T-helper 9 cell (primary cell): ENCODE measurements at places on chromosomes 2 and 18.

GRCh38 chr18:74990563-74991081 is 218.3 kb downstream of the PTGR3 start:
- no peak for DNase-seq

DNA sequence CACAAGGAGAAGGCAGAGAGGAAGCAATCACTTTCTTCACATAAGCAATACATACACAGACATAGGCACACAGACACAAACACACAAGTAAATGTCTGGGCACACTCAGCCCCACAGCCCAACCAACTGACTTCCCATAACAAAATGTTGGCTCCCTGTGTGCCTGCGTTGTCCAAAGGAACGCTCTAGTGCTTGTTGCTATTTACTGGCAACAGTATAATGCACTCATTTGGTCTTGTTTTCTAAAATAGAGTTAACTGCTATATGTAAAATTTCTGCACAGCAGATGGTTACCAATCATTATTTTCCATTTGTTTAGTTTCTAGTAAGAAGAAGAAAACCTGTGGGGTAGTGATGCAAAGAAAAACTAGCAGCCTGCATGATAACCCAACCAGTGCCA is 16.5 kb downstream of the FIGN start:
- no peak for DNase-seq

- DNase-seq: no peak
Observed at GRCh38 chr2:218782528-218782844, 539 bp downstream of the CYP27A1 start.

GRCh38 chr2:144403933-144404332 is 116.0 kb downstream of the ZEB2 start:
- no peak for DNase-seq

DNA sequence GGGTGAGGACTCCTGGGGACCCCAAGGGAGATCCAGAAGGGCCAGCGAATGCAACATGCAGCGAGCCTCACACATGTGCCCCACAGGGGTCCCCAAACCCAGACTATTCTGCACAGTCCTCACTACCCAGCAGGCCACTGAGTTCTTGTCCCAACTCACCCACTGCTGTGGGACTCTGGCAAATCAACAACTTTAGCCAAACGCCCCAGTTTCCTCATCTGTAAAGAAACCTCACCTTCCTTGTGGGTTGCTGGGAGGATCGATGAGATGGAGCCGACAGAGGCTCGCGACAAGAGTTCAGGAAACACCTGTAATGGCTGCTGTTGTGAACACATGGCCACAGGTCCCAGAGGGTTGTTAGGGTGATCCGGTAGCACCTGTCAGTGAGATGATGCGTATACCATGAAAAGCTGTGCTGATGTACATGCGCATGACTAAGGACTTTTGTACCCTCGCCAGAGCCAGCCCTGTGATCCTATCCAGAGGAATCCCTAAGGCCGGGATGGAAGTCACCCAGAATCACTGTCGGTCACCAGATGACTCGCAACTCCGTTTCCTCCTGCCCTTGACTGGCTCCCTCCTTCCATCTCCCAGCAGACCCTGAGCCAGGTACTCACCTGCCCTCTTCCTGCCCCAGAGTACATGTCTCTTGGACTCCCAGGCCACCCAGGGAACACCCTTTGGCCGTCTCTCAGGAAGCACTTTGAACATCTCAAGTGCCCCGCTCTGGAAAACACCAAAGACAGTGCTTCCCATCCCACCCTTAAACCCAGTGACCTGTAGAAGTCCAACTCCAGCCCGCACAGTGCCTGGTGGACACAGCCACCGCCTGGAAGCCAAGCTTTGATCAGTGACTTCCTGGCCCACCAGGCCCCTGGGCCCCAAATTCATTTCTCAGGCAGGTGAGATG is 103.3 kb upstream of the ID2 start:
- no peak for DNase-seq
